ENCODE measurements at places on chromosomes 11 and 22.

- DNase-seq = no peak
Measured at GRCh38 chr11:59010708-59011107, 71.4 kb downstream of the GLYATL1 start.

GRCh38 chr11:13016415-13016814, 7.3 kb downstream of the RASSF10 start:
- DNase-seq = no peak

GRCh38 chr22:28855355-28856094, 27.8 kb upstream of the ZNRF3 start:
- DNase-seq = peak; percentile 60

DNA sequence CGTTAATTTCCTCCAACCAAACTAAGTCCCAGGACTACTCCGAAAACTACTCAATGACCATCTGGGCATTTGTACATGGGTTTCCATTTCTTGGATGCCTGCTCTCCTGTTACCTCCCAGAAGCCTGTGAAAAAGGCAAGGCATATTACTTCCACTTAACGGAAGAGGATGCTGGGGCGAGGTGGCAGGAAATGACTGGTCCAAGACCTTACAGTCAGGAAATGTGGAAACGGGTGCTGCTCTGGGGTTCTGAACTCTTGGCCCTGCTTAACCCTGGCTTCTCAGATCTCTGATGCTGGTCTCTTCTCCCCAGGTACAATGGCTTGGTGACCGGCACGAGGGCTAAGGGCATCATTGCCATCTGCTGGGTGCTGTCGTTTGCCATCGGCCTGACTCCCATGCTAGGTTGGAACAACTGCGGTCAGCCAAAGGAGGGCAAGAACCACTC, 12.9 kb downstream of the ADORA2A start:
- DNase-seq = peak; percentile 68

GRCh38 chr11:1863352-1864216, 10.7 kb downstream of the LSP1 start:
- peak; percentile 89 for DNase-seq

DNA sequence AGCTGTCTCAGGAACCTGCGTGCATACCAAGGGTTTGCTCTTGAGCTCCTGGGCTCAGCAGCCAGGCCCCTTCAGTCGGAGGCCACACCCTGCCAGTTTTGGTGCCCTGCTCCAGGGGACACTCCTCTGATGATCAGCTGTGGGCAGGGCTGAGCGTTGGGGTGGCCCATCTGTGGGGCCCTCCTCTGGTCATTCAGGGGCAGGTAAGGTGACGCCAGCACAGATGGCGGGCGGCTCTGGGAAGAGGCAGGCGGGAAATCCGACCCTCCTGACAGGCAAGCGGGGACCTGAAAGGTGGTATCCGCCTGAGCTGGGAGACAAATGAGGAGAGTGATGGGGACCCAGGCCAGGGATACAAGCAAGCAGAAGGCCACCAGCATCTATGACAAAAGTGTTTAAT, 3.8 kb upstream of the MFNG start:
- DNase-seq = no peak

DNA sequence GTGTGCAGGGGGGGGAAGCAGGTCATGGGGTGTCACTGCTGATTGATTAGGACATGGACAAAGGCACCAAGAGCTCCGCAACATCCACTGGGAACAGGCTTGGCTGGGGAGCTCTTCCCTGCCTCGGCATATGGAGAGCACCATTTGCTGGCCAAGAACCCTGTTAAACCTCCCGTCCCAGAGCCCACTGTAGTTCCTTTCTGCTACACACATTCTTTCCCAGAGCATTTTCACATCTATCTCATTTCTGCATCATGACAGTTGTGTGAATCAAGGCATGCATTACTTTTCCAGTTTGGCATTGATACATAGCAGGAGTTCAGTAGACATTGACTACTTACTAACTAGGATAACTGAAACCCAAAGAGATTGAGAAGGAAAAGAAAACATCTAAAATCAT, 333.4 kb upstream of the B3GAT1 start:
- DNase-seq = no peak

DNA sequence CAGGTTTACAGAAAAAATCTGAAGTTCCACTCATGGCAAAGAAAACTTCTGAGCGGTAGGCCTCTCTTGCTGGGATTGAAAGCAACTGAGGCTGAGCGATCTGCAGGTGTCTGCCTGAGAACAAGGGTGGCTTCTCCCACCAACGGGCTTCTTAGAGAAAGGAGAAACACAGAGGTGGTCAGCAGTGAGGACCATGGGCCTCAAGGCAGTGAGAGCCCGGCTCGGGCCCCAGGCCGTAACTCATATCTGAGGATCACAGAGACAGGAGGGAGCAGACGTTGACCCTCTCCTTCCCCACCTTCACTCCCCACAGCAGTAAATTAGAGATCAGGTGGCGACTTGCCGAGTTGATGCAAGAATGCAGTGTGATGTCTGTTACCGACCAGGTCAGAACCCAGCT, 50.9 kb upstream of the RTL6 start:
- DNase-seq = no peak

- DNase-seq = no peak
Measured at GRCh38 chr11:94768602-94769541, 716 bp downstream of the AMOTL1 start.

DNA sequence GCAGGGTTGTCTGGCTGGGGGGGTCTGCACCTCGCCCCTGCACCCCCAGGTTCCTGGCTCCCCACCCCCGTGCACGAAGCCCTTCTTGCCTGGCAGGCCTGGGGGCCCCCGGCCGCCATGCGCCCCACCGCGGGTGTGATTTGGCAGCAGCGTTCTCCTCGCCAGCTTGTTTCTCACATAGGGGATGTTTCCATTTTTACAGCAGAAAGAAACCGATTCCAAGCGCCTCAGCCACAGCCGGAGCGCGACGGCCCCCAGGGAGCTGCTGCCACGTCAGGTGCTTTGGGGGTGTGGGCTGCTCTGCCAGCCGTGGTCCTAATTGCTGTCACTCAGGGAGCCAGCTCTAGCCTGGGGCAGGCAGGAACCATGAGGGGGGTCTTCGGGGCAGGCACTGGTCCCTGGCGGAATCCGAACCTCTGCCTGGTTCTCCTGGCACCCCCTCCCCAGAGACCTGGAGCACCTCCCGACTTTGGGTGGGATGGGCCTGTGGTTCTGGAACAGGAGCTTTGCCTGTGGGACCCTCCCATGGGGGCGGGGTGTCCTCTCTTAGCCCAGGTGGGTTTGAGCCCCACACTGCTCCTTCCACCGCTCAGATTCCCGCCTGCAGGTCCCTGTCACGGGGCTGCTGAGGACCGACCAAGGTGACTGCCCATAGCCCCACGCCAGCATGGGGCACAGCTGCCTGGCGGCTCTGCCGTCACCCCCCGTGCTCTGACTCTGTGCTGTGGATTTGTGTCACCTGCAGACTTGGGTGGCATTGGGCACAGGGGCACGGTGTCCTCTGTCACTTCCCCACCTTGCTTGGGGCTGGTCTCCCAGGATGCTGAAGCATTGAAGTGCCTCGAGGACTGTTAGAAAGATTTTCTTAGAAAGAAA, 54.0 kb downstream of the RTN4R start:
- DNase-seq = no peak

DNA sequence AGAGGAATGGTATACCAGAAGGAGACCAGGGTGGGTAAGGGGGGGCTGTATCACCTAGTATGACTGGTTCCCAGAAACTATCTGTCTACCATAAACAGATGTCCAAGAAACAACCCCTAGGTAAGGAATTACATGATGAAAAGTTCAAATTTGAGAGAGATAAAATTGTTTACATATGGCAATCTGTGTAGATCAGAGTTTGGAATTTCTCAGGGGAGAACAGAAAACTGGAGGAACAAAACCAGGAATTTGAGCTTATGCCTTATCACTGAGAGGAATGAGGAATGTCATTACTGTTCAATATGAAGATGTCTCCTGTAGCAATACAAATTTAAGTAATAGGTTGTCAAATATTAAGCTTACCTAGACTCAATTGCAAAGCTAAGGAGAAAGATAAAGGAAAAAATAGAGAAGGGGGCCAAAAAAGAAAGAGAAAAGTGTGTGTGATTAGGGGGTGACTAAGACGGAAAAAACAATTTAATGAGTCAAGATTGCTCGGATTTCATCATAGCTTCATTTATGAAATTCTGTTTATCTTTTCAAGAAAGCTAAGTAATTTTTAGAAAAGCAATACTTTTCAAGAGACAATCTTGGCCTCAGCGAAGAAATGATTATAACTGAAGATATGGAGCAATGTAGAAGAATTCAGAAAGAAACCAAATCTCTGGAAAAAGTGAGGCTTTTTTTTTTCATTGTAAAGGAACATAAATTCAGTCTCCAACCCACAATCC, 117.8 kb downstream of the APOL5 start:
- DNase-seq = no peak

DNA sequence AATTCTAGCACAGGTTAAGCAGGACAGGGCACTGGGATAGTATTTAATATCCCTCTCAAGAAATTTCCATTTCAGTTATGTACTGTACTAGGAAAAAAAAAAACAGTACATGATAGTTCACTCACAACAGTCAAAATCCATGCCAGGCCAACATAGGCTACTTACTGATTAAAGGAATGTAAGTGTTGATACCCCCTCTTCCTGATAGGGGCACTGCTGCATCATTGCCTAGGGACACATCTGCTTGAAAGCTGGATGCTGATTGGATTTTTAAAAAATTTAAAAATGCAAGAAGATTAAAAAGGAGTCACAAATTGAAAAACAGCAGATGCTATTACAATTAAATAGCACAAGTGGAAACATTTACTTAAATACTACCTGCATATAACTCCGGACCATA, 43.4 kb downstream of the APOL5 start:
- no peak for DNase-seq

GRCh38 chr11:117861151-117862018, 15.1 kb downstream of the FXYD6 start:
- no peak for DNase-seq

DNA sequence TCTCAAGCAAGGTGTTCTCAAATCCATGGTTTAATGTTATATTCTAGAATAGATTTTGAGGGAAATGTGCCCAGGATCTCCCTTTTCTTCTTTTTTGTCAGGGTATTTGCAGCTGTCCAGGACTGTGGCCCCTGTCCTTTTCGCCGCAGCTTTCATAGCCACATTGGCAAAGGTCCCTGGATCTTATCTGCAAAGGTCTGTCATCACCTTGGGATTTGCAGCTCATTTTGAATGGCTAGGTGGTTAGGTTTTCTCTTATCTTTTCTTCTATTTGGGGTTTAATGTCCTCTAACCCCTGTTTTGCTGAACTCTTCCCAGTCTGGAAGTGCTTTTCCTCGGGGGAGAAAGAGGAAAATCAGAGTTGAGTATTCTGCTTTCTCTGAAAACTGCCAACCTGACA, 11.7 kb upstream of the C1QTNF4 start:
- no peak for DNase-seq

GRCh38 chr22:43092085-43092484, 2.9 kb upstream of the TTLL1 start:
- no peak for DNase-seq

- peak; percentile 53 for DNase-seq
Measured at GRCh38 chr11:75768112-75768908, at the start of gene DGAT2. Gene DGAT2 (plus strand): TSS chr11:75768778. CDS start chr11:75768992, 214 bp downstream.

GRCh38 chr11:68321293-68322051, 9.1 kb downstream of the LRP5 start:
- no peak for DNase-seq

- DNase-seq = no peak
Measured at GRCh38 chr11:75463106-75463774, 30.2 kb upstream of the KLHL35 start.

- peak; percentile 30 for DNase-seq
Measured at GRCh38 chr11:64267207-64267945, 16.0 kb downstream of the PLCB3 start.

GRCh38 chr22:42758931-42759629, 38.4 kb upstream of the A4GALT start:
- no peak for DNase-seq

DNA sequence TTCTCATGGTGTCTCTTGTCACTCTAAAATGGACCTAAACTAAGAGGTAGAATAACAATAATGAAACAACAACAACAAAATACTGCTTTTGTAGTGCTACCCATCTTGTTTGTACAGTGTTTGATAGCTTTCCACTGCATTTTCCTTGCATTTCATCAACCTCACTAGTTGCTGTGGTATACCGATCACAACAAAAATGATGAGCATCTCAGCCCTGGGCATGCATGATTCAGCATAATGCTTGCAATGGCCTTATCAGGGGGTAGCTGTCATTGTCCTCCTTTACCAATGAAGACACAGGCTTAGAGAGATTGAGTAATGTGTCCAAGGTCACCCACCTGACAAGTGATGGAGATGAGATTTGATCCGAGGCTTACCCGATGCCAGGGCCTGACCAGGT, 682.5 kb downstream of the NTM start:
- no peak for DNase-seq

DNA sequence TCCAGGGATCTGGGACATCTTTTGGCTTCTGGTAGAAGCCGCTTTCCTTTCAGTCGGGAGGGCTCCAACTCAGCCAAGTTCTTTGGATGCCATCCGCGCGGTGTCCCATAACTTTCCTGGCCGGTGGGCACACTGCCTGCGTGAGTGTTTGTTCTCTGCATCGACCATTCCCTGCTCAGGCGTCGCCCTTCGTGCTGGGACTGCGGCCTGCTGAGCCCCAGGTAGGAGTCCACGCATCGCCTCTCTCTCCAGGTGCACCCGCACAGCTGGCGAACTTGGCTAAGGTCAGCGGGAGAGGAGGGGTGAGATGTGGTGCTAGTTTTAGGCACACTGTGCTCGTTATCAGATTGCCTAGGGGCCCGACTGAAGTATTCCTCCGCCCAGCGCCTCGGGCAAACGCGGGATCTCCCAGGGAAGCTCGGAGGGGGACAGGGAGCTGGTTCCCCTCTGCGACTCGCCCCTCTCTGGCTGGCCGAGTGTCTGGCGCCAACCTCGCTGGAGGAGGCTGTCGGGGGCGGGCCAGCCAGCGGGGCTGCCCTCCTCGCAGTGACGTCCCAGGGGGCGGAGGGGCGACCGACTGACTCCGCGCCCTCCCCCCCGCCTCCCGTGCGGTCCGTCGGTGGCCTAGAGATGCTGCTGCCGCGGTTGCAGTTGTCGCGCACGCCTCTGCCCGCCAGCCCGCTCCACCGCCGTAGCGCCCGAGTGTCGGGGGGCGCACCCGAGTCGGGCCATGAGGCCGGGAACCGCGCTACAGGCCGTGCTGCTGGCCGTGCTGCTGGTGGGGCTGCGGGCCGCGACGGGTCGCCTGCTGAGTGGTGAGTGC, at the start of gene LAYN:
LAYN (plus strand) TSS at position 607 of the 823 bp plus-strand sequence; CDS start at position 731, 124 bp downstream.
- DNase-seq = peak; percentile 55

- no peak for DNase-seq
Measured at GRCh38 chr11:126702165-126702720, 298.3 kb downstream of the KIRREL3 start.

- no peak for DNase-seq
Measured at GRCh38 chr22:45980761-45981160, 3.8 kb upstream of the WNT7B start.
